Transverse colon (tissue), 4 donors: ENCODE measurements at places on chromosomes 3 and 15.

DNA sequence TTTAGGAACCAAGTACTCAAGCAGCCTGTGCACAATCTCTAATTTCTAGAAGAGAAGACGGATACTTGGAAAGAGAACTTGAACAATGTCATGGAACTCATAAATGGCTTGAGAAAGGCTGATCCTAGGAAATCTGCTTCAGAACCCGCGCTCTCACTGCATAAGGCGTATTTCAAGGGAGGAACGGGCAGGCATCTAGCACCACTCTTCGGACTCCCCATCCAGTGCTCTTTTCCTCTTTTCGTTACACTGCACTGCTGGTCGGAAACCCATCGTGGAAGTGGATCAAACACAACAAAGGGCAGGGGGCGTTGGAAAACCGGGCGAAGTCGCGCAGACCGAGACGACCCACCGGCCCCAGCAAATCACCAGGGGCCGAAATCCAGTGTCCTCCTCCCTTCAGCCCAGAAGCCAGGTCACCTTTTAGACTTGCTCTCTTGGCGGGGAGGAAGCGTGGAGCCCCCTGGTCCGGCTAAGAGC is 539 bp upstream of the TLNRD1 start:
- DNase-seq: no peak

GRCh38 chr3:125214738-125215137 is 2.2 kb upstream of the SLC12A8 start:
- DNase-seq: no peak

GRCh38 chr15:71364117-71364584 is 248.9 kb downstream of the THSD4 start:
- DNase-seq: peak; percentile 27

DNA sequence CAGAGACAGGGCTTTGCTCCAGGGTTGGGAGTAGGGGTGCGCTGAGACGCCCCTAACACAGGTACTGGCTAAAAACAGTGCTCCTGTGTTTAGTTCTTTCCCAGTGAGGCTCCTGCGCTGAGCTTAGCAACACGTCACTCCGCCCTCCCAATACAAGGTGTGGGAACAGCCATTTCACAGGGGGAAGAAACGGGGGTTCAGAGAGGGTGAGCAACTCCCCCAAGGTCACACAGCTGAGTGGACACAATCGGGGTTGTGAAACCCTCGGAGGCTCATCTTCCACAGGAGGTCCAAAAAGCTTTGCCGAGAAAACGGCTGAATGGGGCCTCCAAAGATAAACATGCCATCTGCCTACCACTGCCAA is 628 bp downstream of the PRRT3 start:
- no peak for DNase-seq

DNA sequence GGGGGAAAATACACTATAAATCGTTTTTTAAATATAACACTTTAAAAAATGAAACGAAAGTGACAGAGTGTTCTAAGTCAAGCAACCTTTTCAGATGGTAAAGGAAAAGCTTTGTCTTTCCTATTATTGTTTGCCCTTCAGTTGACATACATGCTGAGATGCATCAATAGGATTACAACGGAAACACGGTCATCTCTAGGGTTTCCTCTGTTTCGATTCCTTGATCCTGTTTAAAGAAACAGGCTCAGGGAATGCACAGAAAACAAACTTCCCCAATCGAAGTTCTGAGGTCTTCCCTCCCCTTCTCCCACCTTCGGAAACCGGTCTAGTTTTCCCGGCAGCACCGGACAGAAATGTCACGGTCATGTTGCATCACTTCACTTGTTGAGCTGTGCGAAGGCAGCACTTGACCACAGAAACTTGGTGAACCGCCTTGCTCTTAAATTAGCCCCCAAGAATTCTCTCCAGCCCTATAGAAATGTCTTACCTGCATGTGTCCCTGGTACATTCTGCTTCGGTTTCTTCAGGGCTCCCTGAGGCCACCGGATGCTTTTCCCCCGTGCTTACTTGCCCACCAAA is 556 bp downstream of the PEX5L start:
- no peak for DNase-seq

DNA sequence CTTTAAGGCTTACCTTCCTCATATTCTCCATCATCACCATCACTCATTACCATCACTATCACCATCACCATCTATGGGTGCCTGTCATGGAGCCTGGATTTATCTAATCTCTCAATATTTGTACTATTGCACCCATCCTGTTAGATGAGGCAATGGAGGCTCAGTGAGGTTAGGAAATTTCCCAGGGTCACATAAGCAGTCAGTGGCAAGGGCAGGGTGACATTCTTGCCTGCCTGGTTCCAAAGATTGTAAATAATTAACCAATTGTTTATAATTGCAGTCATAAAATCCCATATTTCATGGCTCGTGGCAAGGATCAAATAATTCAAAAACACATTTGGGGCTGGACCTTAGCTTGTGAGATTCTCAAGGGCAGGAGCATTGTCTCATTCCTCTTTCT is 55.2 kb downstream of the MGLL start:
- DNase-seq: no peak

- DNase-seq: no peak
Observed at GRCh38 chr3:194185221-194185620, 49.3 kb downstream of the HES1 start.

GRCh38 chr15:23403550-23403949 is 43.5 kb downstream of the GOLGA6L2 start:
- DNase-seq: no peak

- DNase-seq: no peak
Observed at GRCh38 chr3:172030181-172030580, 9.2 kb upstream of the FNDC3B start.

DNA sequence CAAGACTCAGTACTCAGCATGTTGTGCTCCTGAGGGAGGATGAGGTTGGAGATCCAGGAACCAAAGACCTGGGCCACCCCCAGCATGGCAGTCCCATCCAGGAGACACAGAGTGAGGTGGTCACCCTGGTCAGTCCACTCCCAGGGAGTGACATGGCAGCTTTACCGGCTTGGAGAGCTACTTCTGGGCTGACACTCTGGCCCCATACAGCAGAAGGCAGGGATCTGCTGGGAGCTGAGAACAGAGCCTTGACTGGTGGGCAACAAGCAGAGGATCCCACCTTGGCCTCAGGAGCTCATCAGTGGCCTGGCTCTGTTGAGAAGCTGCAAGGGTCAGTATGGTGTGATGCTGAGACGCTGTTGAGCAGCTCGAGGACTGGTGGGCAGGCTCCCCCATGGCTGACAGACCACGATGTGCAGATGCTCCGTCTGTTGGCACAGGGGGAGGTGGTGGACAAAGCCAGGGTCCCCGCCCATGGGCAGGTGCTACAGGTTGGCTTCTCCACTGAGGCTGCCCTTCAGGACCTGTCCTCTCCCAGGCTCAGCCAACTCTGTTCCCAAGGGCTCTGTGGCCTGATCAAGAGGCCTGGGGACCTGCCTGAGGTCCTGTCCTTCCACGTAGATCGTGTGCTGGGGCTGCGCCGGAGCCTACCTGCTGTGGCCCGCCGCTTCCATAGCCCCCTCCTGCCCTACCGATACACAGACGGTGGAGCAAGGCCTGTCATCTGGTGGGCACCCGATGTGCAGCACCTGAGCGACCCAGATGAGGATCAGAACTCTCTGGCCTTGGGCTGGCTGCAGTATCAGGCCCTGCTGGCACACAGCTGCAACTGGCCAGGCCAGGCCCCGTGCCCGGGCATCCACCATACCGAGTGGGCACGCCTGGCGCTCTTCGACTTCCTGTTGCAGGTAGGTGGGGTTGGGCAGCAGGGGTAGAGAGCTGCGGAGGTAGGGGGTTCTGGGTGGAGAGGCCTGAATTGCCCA is 53.8 kb downstream of the GASK1A start:
- DNase-seq: no peak

DNA sequence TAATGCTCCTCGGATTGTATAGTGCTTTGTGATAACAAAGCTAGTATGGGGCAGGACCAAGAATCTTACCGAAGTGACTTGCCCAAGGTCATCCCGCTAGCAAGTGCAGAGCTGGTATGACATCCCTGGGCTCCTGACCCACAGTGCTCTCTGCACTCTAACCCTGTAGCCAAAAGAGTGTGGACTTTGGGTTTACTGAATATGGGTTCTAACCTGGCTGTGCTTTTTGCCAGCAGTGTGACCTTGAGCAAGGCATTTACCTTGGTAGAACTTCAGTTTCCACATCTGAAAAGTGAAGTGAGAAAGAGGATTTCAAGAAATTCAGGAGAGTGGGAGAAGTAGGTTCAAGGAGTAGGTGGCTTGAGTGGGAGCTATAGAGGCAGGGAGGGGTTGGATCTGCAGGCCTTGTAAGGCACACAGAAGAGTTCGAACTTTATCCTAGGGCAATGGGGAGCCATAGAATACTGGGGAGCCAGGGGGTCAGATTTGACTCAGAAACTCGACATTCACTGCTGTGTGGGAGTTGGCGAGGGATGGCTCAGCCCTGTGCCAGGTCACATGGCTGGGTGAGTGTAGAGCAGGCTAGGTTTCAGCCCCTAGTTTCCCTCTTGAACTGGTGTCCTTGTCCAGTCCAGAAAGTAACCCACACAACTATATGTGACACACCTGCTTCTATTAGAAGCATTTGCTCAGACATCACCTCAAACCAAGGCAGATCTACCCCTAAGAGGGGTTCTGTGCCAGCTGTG is 91.9 kb downstream of the RPLP1 start:
- DNase-seq: no peak

DNA sequence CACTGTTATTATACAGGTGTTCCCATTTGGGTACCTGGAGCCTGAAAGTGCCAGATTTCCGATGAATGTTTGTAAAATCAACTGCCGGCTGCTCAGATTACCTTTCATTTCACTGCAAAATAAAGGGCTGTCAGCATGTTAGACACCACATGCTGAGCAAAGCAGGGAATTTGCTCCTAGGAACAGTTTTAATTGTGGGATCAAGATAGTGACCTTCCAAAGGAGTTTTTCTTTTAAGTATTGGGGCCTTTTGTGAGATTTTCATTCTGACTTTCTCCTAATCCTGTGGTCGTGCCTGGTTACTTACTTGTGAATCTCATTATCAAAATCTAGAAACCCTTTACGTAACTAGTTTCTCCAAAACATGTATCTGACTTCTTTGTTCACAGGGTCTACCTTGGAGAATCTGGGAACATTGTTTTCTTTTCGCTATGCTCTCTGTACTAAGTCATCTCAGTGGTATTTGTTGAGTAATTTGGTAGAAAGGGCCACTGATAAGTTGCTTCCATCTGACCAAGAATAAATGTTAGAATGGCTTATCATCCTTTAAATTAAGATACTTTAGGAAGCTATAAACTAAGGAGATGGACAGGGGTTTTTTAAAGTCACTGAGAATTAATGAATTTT is 40.8 kb upstream of the LRTM1 start:
- DNase-seq: no peak

DNA sequence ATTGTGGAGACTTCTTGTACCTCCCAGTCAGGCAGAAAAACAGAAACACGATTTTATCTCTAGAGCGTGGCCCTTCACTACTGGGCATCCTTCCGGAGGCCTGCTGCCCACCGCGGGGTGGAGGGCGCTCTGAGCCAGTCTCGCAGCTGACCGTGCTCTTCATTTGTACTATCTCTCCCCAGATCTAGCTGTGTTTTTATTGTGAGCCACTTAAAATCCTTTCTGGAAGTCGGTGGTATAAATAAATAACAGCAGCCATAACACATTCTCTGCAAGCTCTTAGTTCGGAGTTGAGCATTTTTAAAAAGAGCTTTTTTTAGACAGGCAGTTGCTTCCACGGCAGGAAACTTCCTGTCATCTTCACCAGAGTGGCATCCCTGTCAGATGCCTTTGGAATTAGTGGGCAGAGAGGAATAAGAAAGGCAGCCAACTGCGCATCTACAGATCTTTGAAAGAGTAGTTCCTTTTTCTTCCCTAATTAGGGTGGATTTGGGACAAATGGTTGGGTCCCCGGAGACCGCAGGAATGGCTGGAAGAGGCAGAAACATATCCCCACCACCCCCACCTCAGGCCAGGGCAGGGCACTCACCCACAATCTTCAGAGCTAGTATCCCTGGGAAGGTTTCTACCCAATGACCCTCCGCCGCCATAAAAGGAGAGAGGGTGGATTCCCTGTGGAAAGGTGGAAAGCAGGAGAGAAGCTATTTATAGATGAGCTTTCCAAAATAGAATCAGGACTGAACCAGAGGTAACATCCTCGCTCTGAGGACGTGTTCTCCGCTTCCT is 91.1 kb downstream of the TOP2B start:
- no peak for DNase-seq

DNA sequence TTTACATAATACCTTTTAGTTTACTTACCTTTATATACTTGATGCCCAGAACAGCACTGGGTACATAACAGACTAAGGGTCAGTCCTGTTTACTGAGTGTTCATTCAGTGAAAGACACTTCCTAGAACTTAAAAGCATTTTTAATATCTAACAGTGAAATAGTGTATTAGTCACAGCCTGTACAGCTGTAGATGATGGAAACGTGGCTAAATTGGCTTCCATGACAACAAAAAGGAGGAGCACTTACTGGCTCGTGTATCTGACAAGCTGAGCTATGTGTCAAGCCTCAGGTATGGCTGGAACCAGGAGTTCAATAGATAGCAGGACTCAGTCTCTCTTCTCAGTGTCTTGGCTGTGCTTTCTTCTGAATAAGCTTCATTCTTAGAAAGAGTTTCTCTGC is 40.2 kb downstream of the CMTM8 start:
- DNase-seq: no peak

DNA sequence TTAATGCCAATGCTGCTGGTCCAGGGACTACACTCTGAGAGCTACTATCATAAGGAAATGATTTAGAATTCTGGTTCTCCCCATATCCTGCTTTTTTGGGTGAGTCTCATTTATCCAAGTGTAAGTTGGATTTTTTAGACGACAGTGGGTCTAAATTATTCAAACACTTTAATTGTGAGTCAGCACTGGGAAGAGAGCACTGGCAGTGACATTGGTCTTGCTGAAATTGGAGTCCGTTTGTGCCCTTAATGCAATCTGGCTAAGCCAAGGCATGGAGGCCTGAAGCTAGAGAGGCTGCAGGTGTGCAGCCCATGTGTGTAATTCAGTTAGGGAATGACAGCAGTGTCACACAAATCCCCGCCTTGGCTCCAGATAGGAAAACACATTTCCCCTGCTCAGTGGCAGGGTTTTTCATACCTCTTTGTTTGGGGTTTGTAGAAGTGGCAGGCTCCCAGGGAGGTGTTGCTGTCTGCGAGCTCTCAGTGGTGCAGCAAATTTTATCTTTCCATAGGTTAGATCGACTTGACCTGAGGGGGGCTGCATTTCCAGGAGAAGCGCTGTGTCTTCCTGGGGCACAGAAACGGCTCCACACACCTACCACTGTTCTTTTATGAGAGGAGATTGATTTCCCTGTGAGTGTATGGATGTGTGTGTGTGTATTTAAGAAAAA is 197.7 kb downstream of the CD47 start:
- DNase-seq: no peak

- DNase-seq: peak; percentile 60
Observed at GRCh38 chr3:140942221-140943104, 827 bp downstream of the SLC25A36 start.

DNA sequence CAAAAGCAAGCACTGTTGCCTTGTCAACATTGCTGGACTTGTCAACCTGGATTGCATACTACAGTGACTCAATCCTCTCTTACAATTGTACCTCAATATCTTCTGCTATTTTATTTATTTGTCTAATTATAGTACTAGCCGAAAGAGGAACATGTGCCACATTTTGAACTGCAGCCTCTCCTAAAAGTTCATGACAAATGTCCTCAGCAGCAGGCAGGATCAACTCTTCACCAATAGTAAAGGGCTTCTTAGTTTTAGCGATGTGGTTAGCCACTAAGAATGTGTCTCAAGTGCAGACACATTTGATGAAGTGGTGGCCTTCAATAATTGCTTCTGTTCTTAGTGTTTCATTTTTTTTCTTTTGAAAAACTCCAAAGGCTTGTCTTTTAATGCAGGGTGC is 13.2 kb downstream of the DOCK3 start:
- DNase-seq: no peak
